ENCODE measurements at places on chromosomes 4 and X.

- DNase-seq, result peak; percentile 55
Observed at GRCh38 chrX:8748855-8749254, 16.9 kb upstream of the ANOS1 start.

DNA sequence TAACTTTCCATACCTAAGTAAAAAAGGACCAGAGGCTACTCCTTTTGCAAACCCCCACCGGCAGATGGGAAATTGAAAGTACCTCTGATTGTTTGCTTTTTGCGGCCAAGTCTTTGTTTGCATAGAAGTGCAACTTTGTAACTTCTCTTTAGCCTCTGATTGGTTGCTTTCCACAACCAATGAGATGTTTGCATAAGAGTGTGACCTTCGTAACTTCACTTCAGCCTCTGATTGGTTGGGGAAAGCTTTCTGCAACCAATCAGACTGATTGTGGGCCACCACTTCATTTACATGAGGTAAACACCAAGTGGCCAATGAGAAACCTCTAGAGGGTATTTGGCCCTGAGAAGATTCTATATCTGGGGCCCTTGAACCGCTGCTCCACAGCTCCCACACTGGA lies 48.8 kb upstream of the PGRMC1 start:
- DNase-seq, result no peak

- no peak for DNase-seq
Observed at GRCh38 chrX:144918936-144919335, 328.4 kb upstream of the SPANXN1 start.

DNA sequence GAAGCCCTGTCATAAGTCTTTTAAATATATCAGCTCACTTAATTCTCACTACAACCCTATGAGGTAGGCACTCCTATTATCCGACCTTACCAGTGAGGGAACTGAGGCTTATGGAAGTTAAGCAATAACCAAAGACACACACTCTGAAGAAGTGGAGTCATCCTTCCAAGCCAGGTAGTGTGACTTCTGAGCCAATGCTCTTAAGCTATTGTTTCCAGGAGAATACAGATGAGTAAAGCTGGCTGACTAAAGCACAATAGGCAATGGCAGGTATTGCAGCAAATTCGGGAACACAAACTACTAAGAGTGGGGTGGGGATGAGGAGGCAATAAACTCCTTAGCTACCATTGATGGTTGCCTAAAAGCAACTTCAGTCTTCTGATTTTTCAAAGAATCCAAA lies 81.8 kb upstream of the KIT start:
- DNase-seq, result no peak

GRCh38 chr4:177441061-177441802 lies 1.0 kb downstream of the AGA start:
- no peak for DNase-seq
